ENCODE measurements at places on chromosomes 11 and 22. TPM values are rescaled to one million over a fixed set of nuclear protein-coding genes. Genes with fewer than 3 reads are reported as not detected.

The PRDX5 gene
- 134 TPM for total RNA-seq

DNA sequence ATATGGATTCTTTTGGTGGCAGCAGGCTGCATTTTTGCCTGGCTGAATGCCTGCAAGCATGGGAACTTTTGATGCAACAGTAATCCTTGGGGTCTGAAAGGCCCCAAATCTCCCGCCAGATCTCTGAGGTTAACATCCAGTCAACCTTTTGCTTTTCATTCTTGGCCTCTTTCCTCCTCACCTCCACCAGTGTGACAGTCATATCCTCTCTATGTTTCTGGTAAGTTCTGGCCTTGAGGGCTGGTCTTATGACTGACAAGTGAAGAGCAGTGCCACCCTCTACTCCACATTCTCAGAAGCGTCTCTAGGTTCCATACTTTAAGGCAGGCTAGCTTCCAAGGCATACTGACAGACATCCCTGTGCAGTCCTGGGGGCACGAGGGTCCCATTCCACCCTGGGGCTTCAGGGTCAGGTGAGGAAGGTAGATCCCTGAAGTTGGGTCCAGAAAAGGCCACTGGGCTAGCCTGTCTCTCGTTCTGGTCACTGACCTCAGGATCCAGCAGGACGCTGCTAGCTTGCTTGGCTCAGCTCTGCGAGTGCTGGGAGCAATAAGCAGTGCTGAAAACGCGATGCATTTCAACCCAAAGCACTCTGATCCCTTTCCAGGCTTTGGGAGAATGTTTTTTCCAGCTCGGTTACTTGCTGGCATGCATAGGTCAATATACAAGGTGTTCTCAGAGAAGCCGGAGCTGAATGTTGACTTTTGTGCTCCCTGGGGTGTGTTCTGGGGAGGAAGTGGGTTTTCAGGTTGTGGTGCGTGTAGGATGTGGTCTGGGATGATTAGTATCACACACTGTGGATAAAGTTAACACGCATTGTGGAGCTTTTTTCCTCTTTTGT is 75.2 kb downstream of the PTPRJ start:
- H3K4me1 ChIP-seq = peaks cover 93% of the 10 kb centered on the region
- H3K4me3 ChIP-seq = peak overlapping the region; percentile 80
- peak; percentile 79 for DNase-seq
- H3K27ac ChIP-seq = peak overlapping the region; percentile 90

DNA sequence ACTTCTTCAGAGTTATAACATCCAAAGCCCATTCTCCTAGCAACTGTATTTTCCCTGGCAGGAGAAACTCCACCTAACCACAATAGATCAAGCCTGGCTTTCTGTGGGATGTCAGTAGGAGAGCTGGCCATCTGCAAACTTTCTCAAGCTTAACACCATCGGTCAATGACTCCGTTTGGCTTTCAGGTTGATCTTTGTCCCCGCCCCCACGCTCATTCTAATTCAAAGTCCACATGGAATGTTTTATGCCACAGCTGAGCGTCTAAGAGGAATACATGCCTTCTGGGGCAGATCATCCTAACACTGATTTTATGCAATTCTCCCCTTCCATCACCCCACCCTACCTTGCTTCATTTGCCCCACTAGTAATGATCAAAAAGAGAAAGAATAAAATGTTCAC is 4.8 kb downstream of the GVQW3 start:
- DNase-seq = no peak
- no peak overlapping the region for H3K27ac ChIP-seq
- H3K4me1 ChIP-seq = peaks cover 27% of the 10 kb centered on the region

The NXPE2 gene
- not detected for total RNA-seq

The SLC22A6 gene
- total RNA-seq = not detected

The ASCL2 gene
- 0.38 TPM for total RNA-seq

The MS4A4A gene
- total RNA-seq = not detected

GRCh38 chr11:21398195-21398594 is 728.8 kb downstream of the NELL1 start:
- no peak overlapping the region for H3K27ac ChIP-seq
- H3K27me3 ChIP-seq = no peaks in the 10 kb centered on the region
- no peaks in the 10 kb centered on the region for H3K36me3 ChIP-seq
- no peaks in the 10 kb centered on the region for H3K4me1 ChIP-seq

DNA sequence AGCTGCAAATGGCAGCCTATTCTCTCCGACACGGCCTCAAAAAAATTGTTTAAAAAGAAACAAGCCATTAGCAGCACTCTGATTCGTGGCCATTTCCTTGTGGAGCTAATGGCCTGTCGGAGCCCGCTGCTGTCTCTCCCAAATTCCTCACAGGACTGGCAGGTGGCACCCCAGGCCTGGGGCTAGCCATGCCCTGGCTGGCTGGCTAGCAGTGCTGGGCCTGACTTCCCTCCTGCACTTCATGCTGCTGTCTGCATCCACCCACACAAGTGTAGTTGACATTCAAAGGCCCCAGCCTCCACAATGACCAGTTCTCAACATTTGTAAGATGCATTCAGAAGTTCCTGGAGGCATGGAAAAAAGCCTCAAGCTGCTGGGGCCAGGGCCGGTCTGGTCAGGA is 61.5 kb downstream of the SMCO4 start:
- no peak overlapping the region for H3K27ac ChIP-seq
- H3K36me3 ChIP-seq = no peaks in the 10 kb centered on the region
- no peaks in the 10 kb centered on the region for H3K27me3 ChIP-seq
- H3K4me1 ChIP-seq = no peaks in the 10 kb centered on the region
- no peak overlapping the region for H3K4me3 ChIP-seq

DNA sequence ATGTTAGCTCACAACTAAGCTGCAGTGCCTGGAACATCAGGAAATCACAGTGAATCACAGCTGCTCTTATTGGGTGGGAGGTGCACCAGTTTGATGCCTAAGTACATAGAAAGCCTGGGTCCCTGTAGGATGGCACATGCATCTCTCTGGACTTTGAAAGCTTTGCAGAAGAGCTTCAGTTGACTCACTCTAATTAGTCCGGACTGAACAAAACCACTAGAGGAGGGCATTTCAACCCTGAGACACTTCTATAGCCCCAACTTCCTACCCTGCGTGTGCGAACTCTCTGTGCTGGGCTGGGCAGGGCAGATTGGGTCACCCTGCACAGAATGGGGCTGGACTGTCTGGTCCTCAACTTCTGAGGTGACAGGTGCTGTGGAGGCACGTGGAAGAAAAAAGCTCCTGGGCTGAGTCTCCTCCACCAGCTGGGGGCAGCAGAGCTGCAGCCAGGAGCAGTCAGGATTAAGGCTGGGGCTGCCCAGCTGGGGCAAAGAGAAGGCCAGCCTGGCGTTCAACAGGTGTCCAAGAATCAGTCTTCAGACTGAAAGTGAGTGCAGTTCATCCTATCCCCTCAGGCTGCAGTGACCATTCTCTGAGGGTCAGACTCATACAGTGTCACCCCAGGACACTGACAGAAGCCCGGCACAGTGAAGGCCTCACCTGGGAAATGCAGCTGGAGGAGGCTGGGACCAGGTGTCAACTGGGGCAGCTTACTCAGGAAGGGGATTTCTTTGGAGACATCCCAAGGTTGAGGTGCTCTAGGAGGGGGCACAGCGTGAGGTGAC is 22.1 kb downstream of the GGTLC2 start:
- no peaks in the 10 kb centered on the region for H3K4me1 ChIP-seq
- no peak overlapping the region for H3K4me3 ChIP-seq
- peaks cover 7% of the 10 kb centered on the region for H3K27me3 ChIP-seq

DNA sequence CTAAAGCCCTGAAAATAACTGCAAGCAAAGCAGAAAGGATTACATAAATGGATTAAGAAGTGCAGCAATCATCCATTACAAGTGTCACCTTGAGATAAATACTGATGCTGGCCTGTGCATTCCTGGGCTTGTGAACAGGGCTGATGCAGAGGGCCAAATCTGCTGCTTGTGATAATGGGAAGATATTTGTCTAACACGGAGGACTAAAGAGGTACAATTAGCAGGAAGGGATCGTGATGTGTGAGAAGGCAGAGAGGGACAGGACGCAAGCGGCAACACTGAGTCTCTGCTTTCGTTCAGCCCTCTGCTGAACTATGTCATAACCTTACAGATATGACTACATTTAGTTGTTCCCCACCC is 107.7 kb upstream of the DDI1 start:
- DNase-seq = no peak
- H3K4me1 ChIP-seq = no peaks in the 10 kb centered on the region
- H3K27ac ChIP-seq = no peak overlapping the region
- no peak overlapping the region for H3K4me3 ChIP-seq
- no peaks in the 10 kb centered on the region for H3K36me3 ChIP-seq

The APIP gene
- 30.9 TPM for total RNA-seq

The ZNF214 gene
- 0.10 TPM for total RNA-seq

DNA sequence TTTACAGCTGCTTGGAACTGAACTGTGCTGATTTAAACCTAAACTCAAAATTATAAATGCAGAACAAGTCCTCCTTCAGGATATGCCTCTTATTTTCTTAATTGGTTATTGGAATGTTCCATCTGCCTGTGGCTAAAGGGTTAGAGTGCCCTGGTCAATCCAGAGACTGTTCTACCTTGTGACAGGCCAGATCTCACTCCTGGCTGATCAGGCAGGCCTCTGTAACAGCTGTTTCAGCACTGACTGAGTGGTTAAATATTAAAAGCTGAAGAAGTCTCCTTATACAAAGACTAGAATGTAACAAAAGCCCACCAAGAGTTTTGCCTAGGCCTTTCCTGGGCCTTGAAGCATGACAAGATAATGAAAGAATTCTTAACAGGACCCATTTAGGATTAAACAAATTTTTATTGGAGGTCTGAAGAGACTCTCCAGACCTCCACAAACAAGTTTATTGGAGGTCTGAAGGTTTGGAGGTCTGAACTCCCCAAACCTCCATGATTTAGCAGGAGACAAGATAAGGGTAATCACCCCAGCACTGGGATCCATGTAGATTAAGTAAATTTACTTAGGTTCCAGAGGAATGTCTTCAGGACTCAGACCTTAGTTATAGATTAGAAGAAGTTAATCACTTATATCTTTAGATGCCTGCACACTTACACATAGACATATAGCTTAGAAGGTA is 35.8 kb downstream of the TMPRSS5 start:
- peaks cover 2% of the 10 kb centered on the region for H3K36me3 ChIP-seq
- no peak overlapping the region for H3K27ac ChIP-seq
- DNase-seq = no peak
- no peak overlapping the region for H3K4me3 ChIP-seq
- H3K27me3 ChIP-seq = peaks cover 28% of the 10 kb centered on the region

The MAJIN gene
- 2.7 TPM for total RNA-seq

The SERHL2 gene
- 1.2 TPM for total RNA-seq

GRCh38 chr11:71255323-71255722 is 2.9 kb upstream of the SHANK2 start:
- peaks cover 38% of the 10 kb centered on the region for H3K27me3 ChIP-seq
- no peak overlapping the region for H3K27ac ChIP-seq
- peaks cover 1% of the 10 kb centered on the region for H3K36me3 ChIP-seq
- H3K4me1 ChIP-seq = no peaks in the 10 kb centered on the region

The DKK3 gene
- 0.19 TPM for total RNA-seq

The RAB39A gene
- total RNA-seq = not detected

GRCh38 chr11:110479108-110480101 is 49.7 kb downstream of the FDX1 start:
- H3K4me1 ChIP-seq = no peaks in the 10 kb centered on the region
- no peak overlapping the region for H3K4me3 ChIP-seq
- H3K36me3 ChIP-seq = no peaks in the 10 kb centered on the region
- H3K27me3 ChIP-seq = no peaks in the 10 kb centered on the region

The ARHGAP20 gene
- 0.38 TPM for total RNA-seq

The RNF26 gene
- 38.9 TPM for total RNA-seq

DNA sequence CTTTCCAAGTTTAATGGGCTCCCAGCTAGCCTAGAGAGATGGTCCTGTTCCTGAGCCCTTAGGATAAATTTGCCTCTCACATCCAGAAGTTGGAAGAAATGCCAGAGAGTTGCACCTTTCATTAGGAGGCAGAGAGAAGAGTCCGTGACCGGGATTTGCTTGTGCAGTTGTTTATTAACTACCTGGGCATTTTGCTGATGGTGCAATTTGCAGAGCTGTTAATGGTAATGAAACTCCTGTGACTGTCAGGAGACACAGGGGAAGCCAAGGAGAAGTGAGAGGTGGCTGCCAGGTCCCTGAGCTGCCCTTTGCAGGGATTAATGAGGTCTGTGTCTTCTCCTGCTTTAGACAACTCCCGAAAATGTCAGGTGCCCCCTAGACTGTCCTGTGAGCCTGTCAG is 69.1 kb upstream of the B3GAT1 start:
- peaks cover 29% of the 10 kb centered on the region for H3K27me3 ChIP-seq
- no peak for DNase-seq
- no peak overlapping the region for H3K4me3 ChIP-seq
- H3K4me1 ChIP-seq = no peaks in the 10 kb centered on the region
- H3K36me3 ChIP-seq = no peaks in the 10 kb centered on the region

GRCh38 chr11:20213790-20214189 is 53.5 kb upstream of the DBX1 start:
- no peak overlapping the region for H3K27ac ChIP-seq
- no peaks in the 10 kb centered on the region for H3K36me3 ChIP-seq
- H3K4me1 ChIP-seq = no peaks in the 10 kb centered on the region
- H3K27me3 ChIP-seq = peaks cover 27% of the 10 kb centered on the region
- no peak for DNase-seq

DNA sequence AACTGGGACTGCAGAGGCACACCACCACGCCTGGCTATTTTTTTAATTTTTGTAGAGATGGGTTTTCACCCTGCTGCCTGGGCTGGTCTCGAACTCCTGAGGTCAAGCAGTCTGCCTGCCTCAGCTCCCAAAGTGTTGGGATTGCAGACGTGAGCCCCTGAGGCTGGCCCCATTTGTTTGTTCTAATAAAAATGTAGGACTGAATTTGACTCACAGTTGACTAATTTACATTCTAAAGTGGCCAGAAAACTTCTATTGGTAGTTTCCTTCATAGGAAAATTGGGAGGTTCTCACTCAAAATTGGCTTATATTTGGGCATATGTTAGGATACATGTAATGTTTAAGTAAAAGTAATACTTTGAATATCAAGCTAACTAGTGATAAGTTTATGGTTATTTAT is 35.0 kb downstream of the PPFIA1 start:
- no peaks in the 10 kb centered on the region for H3K27me3 ChIP-seq
- H3K36me3 ChIP-seq = no peaks in the 10 kb centered on the region
- DNase-seq = no peak
- H3K4me1 ChIP-seq = peaks cover 7% of the 10 kb centered on the region
- H3K27ac ChIP-seq = no peak overlapping the region
- no peak overlapping the region for H3K4me3 ChIP-seq

DNA sequence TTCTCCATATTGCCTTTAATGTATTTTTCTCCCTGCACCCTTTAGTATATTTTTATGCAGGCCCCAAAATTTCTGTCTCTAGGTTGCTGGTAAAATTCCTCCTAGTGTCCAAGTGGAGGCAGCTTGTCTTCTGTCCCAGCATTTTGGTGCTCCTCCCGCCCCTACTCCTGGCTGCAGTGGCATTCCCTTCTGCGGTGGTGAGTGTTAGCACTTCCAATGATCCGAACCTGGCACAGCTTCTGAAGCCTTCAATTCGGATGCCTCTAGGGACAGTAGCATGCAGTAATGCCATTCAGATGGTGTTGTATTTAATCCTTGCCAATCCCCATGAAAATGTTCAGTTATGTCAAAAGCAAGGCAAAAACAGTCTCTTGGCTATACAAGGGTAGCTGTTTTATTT is 5.9 kb downstream of the YWHAH start:
- H3K4me1 ChIP-seq = peaks cover 66% of the 10 kb centered on the region
- H3K27me3 ChIP-seq = no peaks in the 10 kb centered on the region
- H3K36me3 ChIP-seq = peaks cover 9% of the 10 kb centered on the region
- H3K4me3 ChIP-seq = no peak overlapping the region
- no peak overlapping the region for H3K27ac ChIP-seq

- DNase-seq = no peak
- peaks cover 6% of the 10 kb centered on the region for H3K36me3 ChIP-seq
- no peaks in the 10 kb centered on the region for H3K4me1 ChIP-seq
Observed at GRCh38 chr22:25689631-25690030, 52.4 kb upstream of the MYO18B start.

GRCh38 chr11:108805030-108805429 is 140.2 kb downstream of the DDX10 start:
- no peaks in the 10 kb centered on the region for H3K27me3 ChIP-seq
- H3K4me1 ChIP-seq = peaks cover 5% of the 10 kb centered on the region

The ELMOD1 gene
- not detected for total RNA-seq

The CFAP300 gene
- not detected for total RNA-seq
